ENCODE measurements at places on chromosomes 16 and 17.

GRCh38 chr16:794853-795466 is 5.6 kb downstream of the GNG13 start:
- no peak for DNase-seq

DNA sequence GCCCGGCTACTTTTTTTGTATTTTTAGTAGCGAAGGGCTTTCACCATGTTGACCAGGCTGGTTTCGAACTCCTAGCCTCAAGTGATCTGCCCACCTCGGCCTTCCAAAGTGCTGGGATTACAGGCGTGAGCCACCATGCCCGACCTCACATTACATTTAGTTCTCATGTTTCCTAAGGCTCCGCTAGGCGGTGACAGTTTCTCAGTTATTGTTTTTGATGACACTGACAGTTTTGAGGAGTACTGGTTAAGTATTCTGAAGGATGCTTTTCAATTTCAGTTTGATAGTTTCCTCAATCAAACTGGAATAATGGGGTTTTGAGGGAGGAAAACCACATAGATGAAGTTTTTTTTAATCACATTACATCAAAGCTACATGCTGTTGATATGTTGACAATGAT is 1028.5 kb downstream of the CDH8 start:
- DNase-seq: no peak

GRCh38 chr16:26863931-26864330 is 202.8 kb upstream of the C16orf82 start:
- no peak for DNase-seq

- no peak for DNase-seq
These were observed 129.8 kb downstream of the C16orf78 start for GRCh38 chr16:49503256-49504022.

DNA sequence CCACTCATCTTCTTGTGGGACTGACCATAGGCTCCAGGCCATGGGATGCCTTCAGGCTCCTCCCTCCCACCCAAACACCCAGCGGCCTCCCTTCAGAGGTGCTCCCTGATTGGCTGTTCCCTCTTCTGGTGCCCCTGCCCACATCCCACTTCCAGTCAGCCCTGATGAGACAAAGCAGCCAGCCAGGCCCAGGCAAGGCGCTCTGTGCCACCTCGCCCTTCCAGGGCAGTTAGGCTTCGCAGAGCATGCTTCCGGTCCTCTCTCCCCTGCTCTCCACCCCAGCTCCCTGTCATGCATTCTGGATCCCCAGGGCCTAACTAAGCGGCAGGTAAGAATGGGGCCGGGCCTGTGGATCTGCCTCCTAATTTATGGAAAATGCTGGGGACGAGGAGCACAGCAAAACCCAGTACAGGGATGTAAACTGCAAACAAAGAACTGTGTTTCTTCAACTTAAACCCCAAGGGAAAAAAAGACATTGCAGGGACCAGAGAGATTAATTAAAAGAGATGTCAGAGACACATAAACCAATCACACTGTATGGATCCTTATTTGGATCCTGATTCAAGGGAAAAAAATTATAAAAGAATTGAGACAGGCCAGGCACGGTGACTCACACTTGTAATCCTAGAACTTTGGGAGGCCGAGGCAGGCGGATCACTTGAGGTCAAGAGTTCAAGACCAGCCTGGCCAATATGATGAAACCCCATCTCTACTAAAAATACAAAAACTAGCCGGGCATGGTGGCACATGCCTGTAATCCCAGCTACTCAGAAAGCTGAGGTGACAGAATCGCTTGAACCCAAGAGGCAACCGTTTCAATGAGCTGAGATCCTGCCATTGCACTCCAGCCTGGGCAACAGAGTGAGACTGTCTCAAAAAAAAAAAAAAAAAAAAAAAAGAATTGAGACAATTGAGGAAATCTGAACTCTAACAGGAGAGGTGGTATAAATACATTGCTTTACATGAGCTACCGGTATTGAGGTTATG is 26.0 kb downstream of the ZDHHC7 start:
- no peak for DNase-seq

- DNase-seq: no peak
These were observed 29.3 kb downstream of the DYNLRB2 start for GRCh38 chr16:80570106-80570478.

DNA sequence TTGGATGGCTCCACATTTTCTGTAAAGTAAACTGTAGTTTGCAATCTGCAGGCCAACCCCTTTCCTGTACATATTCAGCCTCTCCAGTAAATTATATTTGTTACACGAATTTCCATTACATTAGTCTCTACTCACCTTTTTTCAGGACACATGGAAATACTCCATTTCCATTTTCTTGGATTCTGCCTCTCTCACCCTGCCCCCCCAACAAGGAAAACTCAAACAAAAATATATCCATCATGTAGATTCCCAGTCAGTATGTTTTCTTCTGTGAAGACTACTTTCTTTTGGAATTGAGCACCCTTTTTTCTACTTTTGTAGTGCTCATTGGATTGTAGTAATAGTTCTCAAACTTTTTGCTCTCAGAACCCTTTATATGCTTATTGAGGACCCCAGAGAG is 2.9 kb downstream of the PPM1D start:
- DNase-seq: no peak

DNA sequence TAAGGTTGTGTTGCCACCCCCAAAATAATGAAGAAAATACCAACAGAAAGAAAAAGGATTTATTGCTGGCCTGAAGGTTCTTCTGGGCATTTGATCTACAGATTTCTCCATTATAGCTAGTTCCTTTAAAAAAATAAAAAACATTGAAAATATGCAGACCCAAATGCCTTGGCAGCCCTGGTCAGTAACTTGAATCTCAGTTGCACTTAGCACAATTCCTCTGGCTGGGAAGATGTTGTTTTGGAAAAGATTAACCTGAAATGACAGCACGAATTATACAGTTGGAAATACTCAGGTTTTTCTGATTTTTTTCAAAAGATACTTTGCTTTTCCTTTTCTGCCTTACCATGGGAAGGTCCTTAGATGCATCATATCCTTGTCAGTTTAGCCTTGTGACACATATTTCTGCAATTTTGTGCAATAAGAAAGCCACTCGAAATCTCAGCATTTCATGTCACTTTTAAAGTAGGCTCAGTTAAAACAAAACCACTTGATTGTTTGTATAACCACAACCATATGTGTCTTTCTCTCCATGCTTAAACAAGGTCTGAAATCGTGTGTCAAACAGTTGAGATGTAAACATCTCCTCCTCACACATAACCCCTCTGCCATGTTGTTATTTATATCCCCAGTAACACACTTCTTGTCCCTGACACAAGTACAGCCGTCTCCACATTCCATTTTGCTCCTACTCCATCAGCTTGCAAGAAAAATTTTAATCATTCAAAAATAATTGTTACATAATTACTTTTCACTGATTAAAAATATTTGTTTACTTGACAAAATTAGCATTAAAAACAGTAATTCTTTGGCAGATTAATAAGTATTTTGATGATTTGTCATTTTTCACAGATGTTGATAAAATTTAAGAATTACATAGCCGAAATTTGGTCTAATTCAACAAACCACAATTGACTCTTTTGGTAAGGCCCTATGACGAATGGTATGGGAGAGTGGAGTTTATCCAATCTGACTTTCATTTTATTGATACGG is 61.1 kb downstream of the SIAH1 start:
- no peak for DNase-seq

GRCh38 chr17:40019140-40019991 is 4.1 kb downstream of the CSF3 start:
- DNase-seq: no peak

GRCh38 chr17:69144331-69145255 is 2.9 kb upstream of the ABCA6 start:
- DNase-seq: no peak

Measured in cortex of kidney (tissue), 1 donor.